ENCODE measurements at places on chromosomes 12 and 14.

DNA sequence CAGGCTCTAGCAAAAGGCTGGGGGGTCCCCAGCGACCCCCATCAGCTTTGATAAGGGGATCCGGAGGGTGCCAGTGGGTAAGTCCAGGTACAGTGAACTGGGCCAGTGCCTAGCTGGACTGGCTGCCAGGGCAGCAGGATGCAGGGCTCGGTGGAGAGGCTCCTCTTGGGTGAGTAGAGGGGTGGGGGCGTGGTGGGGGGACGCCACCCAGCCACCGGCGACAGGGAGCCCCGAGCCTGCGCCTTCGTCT is 171 bp downstream of the RAPGEF3 start:
- DNase-seq, result no peak

DNA sequence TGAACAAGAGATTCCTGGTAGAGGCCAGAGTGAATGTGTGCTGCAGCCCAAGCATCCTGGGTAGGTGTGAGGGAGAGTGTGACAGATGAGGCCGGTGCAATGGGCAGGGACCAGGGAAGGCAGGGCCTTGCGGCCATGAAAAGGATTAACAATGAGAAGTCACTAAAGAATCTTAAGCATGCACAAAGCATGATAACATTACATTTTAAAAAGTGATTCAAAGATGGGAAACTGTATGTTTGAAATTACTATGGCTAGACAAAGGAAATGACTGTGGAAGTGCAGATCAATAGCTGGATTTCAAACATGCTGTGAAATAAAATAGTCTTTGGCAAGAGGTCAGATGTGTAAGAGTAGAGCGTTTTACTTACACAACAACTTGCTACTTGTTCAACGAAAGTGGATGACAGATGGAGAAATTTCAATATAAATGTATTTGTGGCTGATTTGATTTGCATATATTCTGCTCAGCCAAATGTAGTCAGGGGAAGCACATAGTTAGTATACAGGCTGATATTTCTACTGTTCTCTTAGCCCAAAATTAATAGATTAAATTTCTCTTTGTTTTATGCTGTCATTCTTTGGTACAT is 175.5 kb downstream of the CCDC59 start:
- DNase-seq, result no peak

DNA sequence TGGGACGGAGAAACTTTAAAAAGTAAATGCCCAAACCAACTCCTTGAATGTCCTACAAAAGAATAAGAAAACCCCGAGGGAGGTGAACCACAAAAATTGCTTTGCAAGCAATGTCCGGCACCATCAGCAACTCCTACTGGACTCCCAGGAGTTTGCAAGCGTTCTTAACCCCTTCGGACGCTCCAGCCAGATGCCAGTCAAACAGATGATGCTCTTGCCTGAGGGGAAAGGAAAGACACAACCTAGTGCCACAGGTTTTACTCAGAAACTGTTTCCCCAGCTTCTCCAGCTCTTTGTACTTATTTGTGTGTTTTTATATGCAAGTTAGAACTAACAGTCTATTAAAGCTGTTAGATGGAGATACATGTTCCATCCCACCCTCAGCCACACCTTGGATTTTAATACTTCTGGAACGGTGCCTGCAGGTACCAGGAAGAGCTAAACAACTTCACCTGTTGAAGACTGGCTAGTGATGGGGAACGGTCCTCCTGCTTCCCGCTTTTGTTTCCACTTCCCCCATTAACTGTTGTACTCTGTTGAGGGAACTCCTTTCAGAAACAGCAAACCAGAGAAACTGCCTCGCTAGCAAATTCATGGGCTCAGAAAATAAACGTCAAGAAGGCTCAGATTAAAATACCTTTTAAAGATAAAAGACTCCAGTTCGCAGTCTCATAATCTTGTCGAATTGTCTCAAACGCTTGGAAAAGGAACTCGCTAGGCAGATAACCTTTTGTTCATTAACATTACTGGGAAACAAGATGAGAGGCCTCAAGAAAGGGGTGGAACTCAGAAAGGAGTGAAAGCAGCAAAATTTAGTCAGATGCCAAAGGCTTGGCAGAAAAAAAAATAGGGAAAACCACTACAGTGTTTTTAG is 1.1 kb upstream of the FERMT2 start:
- no peak for DNase-seq

DNA sequence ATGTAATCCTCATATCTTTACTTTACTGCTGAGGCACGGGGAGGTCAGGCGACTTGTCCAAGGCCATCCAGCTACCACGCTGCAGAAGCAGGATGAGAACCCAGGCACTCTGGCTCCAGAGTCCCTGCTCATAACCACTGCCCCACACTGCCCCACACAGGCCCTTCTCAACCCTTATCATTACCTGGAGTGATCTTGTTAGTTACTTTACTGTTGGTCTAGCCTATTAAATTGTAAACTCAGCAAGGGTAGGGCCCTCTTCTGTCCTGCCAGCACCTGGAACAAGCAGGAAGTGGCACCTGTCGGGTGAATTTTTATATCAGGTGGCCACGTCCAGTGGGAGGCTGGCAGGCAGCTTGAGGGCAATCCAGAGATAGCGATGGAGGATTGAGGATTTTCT is 12.2 kb downstream of the FAIM2 start:
- DNase-seq, result no peak

DNA sequence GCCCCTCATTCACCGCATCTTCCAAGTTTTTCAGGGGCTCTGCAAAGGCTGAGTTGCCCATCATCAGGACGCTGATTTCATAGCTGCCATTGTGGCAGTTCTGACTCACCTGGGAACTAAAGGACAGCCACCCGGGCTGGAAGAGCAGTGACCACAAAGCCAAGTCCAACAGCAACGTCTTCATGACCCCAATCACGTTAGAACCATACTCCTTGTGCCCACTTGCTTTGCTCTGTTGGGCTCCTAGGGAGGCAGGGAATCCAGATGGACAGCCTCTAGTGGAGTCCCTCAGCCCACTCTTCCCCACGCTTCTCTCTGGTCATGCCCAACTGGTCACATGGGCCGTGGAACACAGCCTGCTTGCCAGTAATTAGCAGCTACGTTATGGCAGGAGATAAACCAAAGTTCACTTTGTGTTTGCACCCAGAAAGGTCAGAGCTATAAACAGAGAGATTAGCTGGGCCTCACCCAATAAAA is at the start of gene GUCY2C:
Gene GUCY2C (minus strand): TSS at position 335 of the 477 bp plus-strand sequence. CDS start 151 bp downstream, at position 184.
- DNase-seq, result no peak

Data from CD4-positive, alpha-beta T cell treated with Interleukin-17A for 4 hours (primary cell).